ENCODE measurements at places on chromosomes 3 and 15. TPM values are rescaled to one million over a fixed set of nuclear protein-coding genes. Genes with fewer than 3 reads are reported as not detected.
A peak's percentile ranks its signal among the peaks of the same experiment; 100 is the strongest.

- peak; percentile 71 for DNase-seq
Measured at GRCh38 chr3:196073255-196073753, 8.6 kb downstream of the TFRC start.

GRCh38 chr3:164222197-164222596 lies 856.1 kb downstream of the SI start:
- DNase-seq: no peak

GRCh38 chr15:58923696-58924300 lies 9.7 kb downstream of the SLTM start:
- no peak for DNase-seq

- DNase-seq: no peak
Measured at GRCh38 chr3:45962033-45962432, 18.8 kb downstream of the CXCR6 start.

DNA sequence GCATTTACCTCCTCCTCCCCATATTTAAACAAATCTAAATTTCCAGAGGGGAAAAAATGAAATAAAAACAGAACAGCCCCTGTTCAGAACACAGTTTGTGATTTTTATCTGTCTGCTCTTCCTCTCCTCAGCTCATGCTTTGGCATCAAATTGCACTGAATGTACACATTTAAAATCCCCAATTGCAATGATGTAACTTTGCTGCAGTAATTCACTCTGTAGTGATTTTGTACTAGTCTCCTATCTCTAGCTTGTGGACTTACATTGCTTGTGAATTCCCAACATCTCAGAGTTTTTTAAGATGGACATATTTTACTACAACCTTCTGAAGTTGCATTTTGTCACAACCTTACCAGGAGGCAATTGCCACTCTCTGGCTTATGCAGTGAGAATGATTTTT lies 81.6 kb upstream of the ROBO2 start:
- DNase-seq: no peak

DNA sequence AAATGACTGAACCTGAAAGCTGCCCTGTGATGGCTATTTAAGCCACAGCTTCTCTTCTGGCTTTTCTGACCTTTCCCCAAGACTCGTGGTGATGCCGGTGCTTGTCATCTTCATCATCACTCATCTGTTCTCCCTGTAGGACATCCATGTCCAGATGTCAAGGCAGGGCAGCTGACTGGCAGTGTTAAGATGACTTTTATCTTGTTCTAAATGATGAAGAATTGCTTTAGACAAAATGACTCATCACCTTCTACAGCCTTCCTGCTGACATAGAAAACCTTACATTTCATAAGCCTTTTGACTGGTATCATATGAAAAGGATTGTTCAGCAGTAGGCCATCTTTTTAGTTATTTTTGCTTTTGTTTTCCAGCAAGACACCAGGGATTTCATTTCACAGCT lies 67.0 kb upstream of the GPR149 start:
- no peak for DNase-seq

- peak; percentile 39 for DNase-seq
Measured at GRCh38 chr3:32257641-32258438, 19.4 kb downstream of the CMTM8 start.

DNA sequence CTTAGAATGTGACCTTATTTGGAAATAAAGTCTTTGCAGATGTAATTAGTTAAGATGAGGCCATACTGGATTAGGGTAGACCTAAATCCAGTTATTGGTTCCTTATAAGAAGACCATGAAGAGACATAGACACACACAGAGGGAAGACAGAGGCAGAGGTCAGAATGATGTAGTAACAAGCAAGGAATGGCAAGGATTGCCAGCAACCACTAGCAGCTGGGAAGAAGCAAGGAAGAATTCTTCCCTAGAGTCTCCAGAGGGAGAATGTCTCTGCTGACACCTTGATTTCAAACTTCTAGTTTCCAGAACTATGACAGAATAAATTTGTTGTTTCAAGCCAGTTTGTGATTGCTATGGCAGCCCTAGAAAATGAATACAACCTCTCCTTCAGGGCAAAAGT lies 116.7 kb downstream of the WDR76 start:
- no peak for DNase-seq

- DNase-seq: no peak
Measured at GRCh38 chr3:188369526-188369925, 215.6 kb downstream of the LPP start.

GRCh38 chr3:39126532-39127071 lies 19.1 kb downstream of the TTC21A start:
- no peak for DNase-seq

- DNase-seq: peak; percentile 86
Measured at GRCh38 chr3:169147238-169148008, 516.1 kb downstream of the MECOM start.

Gene LRRC34
- total RNA-seq: 0.71 TPM

Gene RBPMS2
- total RNA-seq: 0.91 TPM

Gene CHDH
- total RNA-seq: 0.07 TPM

Data from M059J (cell line).